Activated CD8-positive, alpha-beta memory T cell treated with anti-CD3 and anti-CD28 coated beads, Interleukin-2, amount 10 ng/mL, durations not matched to agents 7 days and 5 days (primary cell): ENCODE measurements at places on chromosomes 11 and 22. TPM values are rescaled to one million over a fixed set of nuclear protein-coding genes. Genes with fewer than 3 reads are reported as not detected.

GRCh38 chr11:120925944-120926343 is 98.0 kb upstream of the TBCEL start:
- DNase-seq = no peak

DNA sequence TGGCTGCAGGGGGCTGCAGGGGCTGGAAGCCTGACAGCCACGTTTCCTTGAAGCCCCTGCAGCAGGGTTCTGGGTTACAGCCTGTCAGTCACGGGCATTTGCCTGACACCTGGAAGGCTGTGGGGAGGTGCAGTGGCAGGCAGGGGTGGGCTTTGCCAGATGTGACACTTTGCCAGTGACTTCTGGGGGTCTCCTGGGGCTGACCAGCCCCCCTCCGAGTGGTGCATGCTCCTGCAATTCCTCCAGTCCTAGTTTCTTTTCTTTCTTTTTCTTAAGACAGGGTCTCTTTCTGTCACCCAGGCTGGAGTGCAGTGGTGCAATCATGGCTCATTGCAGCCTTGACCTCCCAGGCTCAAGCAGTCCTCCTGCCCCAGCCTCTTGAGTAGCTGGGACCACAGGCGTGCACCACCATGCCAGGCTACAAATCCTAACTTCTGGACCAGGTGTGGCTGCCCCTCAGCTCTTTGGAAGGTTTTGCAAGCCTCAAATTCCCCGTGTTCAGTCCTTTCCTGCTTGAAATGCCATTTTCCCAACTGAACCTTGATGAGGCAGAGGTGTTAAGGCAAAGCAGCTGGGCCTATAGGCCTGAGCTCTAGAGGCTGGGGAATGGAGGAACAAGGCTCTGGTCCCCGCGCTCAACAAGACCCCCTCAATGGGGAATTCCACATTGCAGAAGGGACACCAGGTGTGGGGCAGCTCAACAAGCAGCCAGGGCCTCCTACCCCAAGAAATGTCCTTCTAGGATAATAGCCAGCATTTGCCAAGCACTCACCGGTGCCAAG is 20.2 kb upstream of the CHKA start:
- no peak for DNase-seq

DNA sequence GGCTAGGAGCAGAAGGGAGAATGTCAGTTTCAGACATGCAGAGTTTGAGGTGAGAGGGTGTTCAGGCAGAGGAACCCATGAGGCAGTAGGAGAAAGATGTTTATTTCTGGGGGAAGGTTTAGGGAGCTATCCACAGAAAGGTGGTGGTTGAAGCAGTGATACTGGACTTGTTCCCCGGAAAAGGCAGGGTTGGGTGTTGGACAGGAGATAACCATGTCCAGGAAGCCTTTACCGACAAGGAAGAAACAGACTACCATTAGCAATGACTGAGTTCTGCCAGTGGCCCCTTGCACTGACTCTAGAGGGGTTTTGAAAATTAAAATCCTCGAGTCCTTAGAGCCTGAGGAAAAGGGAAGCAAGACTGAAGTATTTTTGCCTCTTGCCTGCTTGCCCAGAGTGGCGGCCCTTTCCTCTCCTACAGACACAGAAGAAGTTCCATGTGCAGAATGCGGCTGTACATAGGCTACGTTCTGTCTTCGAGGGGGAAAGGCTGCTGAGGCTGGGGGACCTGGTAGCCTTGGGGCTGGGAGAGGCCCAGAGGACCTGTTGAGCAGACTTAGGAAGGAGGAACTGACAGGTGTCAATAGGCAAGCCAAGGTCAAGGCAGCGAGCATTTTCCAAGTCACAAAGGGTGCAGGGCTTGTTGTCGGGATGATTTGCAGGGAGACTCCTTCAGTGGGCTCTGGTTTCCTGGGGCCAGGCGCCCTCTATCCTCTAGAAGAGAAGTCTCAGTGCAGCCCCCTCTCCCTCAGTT is 146.7 kb downstream of the LDLRAD3 start:
- DNase-seq = no peak

DNA sequence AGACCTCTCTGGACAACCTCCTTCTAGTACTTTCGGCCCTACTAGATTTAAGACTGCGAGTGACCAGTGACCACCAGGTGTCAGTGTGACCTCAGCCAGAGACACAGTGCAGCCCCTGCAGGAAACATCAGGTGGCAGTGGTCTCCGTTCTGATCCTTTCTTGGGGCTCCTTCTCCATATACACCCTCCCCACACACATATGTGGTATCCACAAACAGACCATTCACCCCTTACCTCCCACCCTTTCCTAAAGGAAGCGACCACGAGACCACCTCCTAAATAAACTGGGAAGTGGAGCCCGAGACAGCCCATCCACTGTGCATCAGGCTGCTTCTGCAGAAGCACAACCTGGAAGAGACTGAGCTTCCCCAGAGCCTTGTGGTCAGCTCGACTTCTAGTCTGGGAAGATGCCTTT is 38.5 kb upstream of the CYP2D6 start:
- peak; percentile 88 for DNase-seq

GRCh38 chr11:126331286-126331685 is 24.2 kb upstream of the ST3GAL4 start:
- no peak for DNase-seq

GRCh38 chr11:34603129-34604001 is 17.5 kb upstream of the EHF start:
- no peak for DNase-seq

DNA sequence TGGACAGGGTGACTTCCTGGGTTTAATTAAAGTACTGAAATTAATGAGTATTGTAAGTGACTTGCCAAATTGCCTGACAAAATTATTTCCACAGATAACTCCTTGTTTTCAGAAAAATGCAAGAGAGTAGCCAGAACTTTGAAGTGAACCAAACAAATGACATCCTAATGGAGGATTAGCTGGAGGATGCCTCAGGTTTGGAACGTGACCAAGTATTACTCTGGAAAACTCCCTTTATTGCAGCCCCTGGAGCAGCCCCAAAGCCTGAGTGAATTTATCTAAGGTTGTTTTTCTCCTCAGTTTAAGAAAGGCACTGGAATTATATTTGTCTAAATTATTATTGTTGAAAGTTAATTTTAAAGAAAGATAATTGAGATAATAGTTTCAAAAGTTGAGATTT is 343.6 kb upstream of the MTNR1B start:
- no peak for DNase-seq

- DNase-seq = no peak
These were observed 40.9 kb downstream of the ZC3H12C start for GRCh38 chr11:110134110-110134509.

DNA sequence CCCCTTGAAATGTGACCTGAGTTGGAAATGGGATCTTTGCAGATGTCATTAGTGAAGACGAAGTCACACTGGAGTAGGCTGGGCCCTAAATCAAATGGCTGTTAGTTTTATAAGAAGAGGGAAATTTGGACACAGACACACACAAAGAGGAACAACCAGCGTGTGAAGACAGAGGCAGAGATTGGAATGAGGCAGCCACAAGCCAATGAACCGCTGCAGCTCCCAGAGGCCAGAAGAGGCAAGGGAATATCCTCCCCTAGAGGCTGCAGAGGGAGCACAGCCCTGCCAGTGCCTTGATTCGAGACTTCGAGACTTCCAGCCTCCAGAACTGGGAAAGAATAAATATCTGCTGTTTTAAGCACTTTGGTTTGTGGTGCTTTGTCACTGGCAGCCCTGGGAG is 484.5 kb downstream of the MN1 start:
- DNase-seq = no peak

OR56A4 gene
- not detected for total RNA-seq

- no peak for DNase-seq
These were observed 407.4 kb upstream of the SYN3 start for GRCh38 chr22:33465554-33465953.

OR5B2 gene
- not detected for total RNA-seq

TIMP3 gene
- not detected for total RNA-seq

DNA sequence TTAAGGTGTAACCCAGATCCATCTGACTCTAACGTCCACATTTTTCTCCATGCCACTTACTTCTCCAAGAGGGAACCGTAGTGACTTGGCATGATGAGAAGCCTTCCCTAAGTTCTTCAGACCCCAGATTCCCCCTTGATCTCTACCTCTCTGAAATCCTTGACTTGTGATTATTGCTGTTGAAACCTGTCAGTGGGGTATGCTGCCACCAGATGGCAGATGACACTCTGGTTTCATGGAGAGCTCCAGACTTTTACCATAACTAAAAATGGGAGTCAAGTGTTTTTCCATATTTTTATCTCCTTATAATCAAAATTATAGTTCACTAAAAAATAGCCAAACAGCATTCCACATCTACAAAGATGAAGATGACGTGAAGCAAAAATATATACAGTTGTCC is 504.2 kb downstream of the SOX6 start:
- no peak for DNase-seq

DNA sequence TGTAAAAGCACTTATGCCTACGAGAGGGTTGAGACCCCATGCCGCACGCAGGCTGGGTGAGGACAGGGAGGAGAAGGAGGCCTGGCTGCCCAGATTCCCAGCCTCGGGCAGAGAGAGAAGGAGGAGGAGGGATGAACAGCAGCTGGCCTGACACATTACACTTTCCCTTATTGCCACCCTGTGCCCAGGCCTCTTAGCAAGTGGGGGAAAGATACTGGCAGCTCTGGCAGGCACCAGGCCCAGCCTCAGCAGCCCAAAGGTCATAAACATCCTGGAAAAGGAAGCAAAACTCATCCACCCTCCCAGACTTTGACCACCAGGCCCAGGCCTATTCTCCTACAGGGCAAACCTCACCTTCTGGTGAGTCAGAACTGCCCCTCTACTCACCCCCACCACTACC is 4.7 kb downstream of the PLAAT3 start:
- no peak for DNase-seq

- DNase-seq = peak; percentile 36
These were observed 37.8 kb upstream of the TH start for GRCh38 chr11:2209370-2209801.

RFPL3 gene
- not detected for total RNA-seq

- no peak for DNase-seq
These were observed 68.3 kb downstream of the SPECC1L start for GRCh38 chr22:24338726-24339451.

BTG4 gene
- total RNA-seq = not detected

DNA sequence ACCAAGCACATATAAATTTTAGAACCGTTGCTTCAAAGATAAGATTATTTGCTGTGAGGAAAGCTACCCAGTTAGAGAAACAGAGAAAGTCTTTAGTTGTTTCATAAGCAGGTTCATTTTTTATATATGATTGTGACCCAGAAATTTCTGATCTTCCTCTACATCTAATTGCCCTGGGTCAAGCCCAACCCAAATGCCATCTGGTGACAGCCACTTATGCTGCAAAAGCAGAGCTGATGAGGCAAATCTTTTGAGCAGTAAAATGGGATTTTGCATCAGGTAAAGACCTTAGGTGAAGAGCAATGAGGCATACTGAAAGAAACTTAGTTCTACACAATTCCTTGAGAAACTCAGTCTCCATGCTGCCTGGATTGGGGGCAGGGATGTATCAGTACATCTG is 28.0 kb downstream of the SYT9 start:
- no peak for DNase-seq

DNA sequence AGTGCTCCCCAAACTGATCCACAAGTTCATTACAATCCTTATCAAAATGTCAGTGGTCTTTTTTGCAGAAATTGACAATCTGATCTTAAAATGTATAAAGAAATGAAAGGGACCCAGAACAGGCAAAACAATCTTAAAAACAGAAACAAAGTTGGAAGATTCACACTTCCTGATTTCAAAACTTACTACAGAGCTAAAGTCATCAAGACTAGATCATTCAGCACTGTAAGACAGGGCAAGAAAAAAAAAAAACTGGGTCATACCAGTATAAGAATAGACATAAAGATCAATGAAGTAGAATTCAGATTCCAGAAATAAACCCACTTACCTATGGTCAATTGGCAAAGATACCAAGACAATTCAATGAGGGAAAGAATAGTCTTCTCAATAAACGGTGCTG is 4.5 kb upstream of the STK33 start:
- no peak for DNase-seq

DNA sequence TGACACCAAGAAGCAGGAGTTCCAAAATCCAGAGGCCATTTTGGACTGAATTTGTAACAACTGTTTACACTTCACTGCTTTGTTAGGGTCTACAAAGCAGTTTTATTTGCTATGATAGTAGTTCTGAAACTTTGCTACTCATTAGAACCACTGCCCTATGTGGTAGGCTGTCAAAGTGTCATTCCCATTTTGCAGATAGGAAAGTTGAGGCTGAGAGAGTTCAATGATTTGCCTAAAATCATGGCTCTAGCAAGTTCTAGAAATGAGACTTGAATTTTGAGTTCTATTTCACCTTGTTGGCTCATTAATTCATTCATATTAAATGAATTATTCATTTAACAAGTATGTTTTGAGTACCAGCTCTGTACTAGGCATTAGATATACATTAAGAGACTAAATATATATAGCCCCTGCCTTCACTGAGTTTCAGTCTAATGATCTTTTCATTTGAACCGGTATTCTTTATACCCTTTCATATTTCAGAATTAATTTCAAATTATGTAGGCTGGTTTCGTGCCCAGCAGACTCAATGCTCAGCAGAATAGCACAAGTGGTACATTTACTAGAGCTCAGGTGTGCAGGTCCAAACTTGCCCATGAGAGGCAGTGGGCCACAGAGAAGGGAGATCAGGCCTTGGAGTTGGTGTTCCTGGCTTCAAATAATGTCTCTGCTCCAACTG is 93.5 kb downstream of the ME3 start:
- no peak for DNase-seq

DNA sequence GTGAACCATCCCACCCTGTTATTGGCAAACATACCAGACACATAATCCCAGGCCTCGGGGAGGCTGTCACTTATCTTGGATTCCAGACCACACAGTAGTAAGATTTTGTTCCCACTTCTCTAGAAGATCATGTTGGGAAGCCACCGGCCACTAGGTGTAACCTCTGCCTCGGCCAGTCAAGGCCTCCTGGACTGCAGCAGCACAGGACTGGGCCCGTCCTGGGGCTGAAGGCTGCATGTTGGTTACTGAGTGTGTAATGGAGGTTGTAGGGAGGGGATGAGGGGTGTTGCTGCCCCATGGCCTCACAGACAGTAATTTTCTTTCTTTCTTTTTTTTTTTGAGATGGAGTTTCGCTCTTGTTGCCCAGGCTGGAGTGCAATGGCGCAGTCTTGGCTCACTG is 92.4 kb upstream of the SYT13 start:
- DNase-seq = no peak

MS4A12 gene
- not detected for total RNA-seq

GRCh38 chr22:45670981-45671782 is 452 bp upstream of the ATXN10 start:
- DNase-seq = no peak

- no peak for DNase-seq
These were observed 21.4 kb upstream of the FGF3 start for GRCh38 chr11:69840371-69841169.

SLC29A2 gene
- 7.6 TPM for total RNA-seq

DNA sequence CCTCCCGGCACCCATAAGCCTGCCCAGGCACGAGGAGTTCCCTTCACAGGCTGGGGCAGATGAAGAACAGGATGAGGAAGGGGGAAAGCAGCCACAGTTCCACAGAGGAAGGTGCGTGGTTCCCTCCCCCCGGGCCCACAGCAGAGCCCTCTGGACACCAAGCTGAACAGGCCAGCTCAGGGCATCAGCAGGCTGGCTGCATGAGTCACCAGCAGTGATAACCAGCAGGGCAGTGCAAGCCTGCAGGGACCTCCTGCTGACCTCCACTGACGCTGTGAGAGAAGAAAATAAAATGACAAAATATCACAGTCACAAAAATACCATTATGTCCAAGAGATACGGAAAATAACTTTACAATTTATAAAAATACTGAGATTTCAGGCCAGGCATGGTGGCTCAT is 11.5 kb downstream of the RTL6 start:
- DNase-seq = no peak

GVQW3 gene
- 3.5 TPM for total RNA-seq

HEPHL1 gene
- not detected for total RNA-seq

PANX3 gene
- not detected for total RNA-seq

OR10A3 gene
- total RNA-seq = not detected

- DNase-seq = no peak
These were observed 48.4 kb downstream of the INSC start for GRCh38 chr11:15163136-15163535.
